BE2C (cell line): ENCODE measurements at places on chromosomes 3 and 15.

DNA sequence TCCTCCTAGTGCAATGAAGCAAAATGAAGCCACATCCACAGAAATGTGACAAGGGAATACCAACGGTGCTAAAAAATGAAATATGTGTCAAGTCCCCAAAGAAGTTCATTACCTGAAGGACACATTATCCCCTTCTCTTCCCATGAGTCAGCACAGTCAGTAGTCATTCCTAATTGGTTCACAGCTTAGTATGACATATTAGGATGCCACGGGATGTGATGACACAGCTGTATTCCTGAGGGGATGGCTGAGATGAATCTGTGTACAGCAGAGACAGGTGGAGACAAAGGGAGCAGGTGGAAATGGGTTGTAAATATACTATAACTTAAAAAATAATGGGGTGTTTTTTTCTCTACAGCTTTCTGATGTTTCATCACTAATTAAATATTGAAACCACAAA, 273.4 kb downstream of the ARRDC4 start:
- DNase-seq = no peak

- no peak for DNase-seq
Measured at GRCh38 chr15:48242015-48242414, 35.9 kb downstream of the SLC12A1 start.

DNA sequence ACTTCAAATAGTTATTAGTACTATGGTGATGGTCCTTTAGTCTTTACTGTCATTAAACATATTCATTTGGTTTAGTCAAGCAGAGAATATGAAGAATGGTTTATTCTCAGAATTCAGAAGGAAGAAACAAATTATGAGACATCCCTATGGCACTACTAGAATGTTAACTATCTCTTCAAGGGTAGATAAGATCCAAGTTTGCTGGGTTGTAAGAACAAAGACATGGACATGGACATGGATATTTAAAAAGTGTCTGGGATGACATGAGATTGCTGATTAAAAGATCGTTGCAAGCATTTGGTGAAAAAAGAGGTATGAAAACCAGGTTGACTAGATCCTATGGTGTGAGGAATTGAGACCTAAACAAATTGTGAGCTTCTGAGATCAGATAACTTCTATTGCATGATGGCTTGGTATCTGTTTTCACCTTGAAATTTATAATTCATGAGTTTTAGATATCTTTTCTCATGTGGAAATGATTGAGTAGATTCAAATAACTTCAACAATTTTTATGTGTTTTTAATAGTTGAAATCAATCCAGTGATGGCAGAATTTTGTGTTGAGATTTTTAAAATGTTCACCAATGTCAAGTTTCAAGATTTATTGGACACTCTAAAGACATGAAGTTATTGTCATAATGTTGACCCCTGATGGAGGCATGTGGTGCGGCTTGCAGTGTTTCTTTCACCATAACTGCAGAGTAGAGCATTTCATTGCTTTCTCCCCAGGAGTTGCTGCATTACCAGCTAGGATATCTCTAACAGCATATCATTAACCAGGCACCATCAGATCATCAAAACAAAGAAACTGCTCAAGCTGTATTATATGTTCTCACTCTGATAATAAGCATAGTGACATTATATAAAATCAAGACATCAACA, 72.6 kb downstream of the NAALADL2 start:
- DNase-seq = no peak

DNA sequence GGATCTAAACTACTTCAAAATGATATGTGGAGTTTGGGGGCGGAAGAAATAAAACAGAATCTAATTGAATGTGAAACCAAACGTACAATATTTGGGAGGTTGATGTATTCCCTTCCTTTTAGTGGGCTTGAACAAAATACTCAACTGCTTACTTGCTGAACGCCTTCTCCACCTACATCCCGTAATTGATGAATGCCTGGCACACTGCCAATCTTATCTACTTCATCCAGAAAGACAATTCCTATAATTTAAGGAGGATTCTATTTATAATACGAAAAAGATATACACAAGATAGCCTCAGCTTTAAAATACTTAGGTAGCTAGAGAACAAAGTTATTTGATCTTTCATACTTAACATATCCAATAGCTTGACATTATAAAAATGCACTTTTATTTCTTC, 23.1 kb upstream of the PDCD7 start:
- DNase-seq = no peak

- no peak for DNase-seq
Measured at GRCh38 chr3:120670576-120670975, 11.5 kb downstream of the HGD start.

DNA sequence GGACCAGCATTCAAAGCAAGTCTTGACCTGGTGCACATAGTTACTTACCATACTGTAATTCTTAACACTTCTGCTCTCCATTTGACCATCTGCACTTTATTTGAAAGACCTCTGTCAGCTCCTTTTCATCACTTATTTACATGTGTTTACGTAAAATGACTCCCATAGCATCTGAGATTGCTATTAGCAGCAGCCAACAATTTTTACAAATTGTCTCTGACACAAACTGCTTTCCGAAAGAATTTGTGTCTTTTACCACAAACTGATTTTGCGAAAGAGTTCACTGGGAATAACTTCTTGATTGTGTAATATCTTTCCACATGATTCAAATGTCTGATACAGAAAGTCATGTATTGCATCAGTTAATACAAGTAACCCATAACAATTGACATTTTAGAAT, 144.1 kb upstream of the PEX5L start:
- no peak for DNase-seq

- no peak for DNase-seq
Measured at GRCh38 chr3:24123596-24123995, 178.5 kb downstream of the NR1D2 start.

DNA sequence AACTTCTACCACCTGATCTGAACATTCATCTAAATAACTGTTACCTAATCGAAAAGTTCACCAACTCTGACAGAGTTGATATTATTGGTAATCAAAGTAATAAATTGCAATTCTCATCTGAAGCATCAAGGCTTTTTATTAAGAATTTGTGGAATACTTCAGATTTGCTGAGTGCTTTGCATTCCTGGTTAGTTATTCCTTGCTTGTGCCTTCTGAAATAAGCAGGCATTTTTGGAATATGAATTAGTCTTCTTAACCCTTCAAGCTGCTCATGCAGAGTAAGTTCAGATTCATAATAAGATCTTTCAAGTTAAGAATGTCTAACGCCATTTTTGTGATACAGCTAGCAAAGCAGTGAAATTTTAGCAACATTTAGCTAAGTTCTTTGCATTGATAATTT, 188.5 kb downstream of the ALCAM start:
- DNase-seq = no peak

- DNase-seq = no peak
Measured at GRCh38 chr3:30476368-30477084, 129.9 kb upstream of the TGFBR2 start.

DNA sequence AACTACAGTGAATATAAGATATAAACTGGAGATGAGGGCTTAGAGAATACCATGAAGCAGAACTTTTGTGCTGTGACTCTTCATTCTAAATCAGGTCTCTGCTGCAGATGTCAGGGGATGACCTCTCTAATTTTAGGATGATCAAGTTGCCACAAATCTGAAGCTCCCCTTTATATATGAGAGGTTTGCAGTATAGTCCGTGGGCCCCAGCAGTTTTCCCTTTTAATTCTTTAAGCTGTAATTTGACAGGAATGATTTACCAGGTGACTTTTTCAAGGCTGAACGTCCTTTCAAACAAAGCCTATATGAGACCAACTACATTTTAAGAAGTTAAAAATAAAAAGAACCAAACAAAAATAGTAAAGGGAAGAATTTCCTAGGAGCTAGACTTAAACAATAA, 4.9 kb upstream of the PLOD2 start:
- DNase-seq = no peak
